HEK293T (cell line): ENCODE measurements at places on chromosomes 4 and X.

DNA sequence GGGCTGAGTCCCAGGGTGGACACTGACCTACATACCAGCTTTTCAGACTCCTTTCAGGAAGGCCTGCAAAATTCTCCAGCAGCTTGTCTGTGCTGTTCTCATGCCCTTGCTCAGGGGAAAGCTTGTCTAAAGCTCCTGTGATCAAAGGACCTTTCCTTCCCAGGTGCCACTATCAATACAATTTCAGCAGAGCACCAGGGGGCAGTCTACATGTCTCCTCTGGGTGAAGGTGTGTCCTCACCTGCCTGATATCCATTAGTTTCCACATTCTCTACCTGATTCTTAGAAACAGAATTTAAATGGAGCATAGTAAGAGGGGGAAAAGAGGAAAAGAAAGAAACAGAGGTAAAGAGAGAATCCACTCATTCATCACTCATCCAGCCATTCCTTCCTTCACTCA, 114.2 kb downstream of the PPARGC1A start:
- no peak for DNase-seq

- DNase-seq: no peak
These were observed 1.9 kb upstream of the AKAP17A start for GRCh38 chrX:1589356-1590130.

- no peak for DNase-seq
These were observed 177.9 kb downstream of the TSPAN5 start for GRCh38 chr4:98480535-98480934.

DNA sequence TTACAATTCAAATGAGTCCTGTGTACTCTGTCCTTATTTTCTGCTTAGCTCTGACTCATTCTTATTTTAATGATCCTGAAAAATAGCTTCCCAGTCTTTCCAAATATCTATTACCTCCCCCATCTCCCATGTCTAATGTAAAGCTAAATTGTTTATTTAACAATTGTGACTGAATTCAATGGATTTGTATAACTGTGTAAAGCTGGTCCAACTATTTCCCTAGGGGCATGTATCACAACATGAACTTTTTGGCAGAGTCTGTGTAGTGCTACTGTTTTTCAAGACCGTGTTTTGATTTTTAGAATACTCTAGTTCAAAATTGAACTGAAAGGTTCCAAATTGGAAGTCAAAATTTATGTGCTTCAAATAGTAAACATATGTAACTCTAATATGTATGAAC, 67.8 kb downstream of the SPCS3 start:
- DNase-seq: no peak

- no peak for DNase-seq
These were observed 9.8 kb upstream of the RTL5 start for GRCh38 chrX:72141372-72142004.

DNA sequence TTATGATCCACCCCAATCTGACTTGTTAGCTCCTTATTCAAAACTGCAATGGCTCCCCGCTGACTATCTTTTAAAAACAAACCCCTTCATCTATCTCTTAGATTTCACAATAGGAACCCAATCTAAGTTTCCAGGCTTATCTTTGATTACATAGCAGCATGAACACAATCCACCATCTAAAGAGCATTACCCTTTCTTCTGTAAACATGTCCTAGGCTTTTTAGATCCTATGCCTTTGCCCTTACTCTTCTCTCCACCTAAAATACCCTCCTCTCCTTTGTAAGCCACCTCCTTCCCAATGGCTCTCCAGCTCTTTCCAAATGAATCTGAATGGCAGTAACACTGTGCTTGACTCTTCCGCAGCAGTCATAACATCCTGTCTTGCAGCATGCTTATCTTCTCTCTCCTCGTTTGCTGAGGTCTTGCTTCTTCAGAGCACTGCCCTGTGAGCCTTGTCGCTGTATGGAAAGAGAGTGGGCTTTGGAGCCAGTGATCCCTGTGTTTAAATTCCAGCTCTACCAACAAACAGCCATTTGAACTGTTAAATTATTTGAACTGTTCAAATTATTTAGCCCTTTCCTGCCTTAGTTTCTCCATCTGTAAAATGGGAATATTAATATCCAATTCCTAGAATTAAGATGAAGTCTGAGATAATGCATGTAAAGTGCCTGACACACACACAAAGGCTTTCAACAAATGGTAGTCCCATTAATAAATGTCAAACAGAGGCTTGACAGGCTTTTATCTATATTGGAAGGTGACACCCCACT, 16.2 kb upstream of the TSPAN5 start:
- no peak for DNase-seq

DNA sequence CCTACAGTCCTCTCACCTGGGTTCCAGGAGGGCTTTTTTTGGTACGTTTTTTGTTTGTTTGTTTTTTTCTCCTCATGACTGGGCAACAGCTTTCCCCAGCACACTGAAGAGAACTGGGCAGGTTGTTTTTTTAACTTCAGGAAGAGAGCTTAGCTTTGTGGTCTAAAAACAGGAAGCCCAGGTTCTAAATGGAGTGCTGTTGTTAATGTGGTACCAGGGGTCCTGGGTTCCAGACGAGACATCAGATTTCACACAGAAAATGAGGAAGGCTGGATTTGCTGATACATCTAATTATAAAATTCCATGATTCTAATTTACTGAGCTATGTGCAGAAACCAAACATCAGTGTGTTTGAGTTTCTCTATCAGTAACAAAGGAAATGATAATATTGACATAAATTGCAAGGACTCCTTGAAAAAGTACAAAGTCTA, 4.2 kb downstream of the MYOZ2 start:
- no peak for DNase-seq

GRCh38 chr4:98310867-98311266, 49.7 kb downstream of the RAP1GDS1 start:
- no peak for DNase-seq

DNA sequence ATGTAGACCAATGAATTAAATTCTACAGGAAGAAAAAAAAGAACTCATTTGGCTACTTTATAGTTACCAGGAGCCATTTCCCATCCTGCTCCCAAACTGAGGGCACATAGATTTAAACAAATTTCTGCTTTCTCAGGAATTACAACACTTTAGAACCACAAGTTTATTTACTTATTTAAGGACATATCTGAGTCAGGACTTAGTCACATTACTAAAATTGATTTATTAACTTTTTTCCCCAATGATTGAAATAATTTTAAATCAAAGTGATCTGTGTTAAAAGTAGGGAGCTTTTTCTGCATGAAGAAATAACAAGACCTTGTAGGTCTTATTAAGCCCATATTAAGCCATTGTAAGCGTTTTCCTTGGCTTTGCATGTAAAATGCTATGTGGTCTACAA, 291.0 kb upstream of the HAND2 start:
- no peak for DNase-seq

- DNase-seq: no peak
These were observed at the start of gene PDCL2 for GRCh38 chr4:55592014-55592413. TSS of gene PDCL2 (minus strand) at chr4:55592245. CDS start at chr4:55592109, 136 bp downstream.

GRCh38 chr4:183816882-183817509, 88.1 kb upstream of the STOX2 start:
- DNase-seq: no peak

GRCh38 chrX:57121162-57121755, at the start of gene SPIN2B:
TSS of gene SPIN2B (minus strand) at chrX:57121548.
- DNase-seq: peak; percentile 80

- no peak for DNase-seq
These were observed 851.4 kb downstream of the TRAM1L1 start for GRCh38 chr4:116233971-116234370.

DNA sequence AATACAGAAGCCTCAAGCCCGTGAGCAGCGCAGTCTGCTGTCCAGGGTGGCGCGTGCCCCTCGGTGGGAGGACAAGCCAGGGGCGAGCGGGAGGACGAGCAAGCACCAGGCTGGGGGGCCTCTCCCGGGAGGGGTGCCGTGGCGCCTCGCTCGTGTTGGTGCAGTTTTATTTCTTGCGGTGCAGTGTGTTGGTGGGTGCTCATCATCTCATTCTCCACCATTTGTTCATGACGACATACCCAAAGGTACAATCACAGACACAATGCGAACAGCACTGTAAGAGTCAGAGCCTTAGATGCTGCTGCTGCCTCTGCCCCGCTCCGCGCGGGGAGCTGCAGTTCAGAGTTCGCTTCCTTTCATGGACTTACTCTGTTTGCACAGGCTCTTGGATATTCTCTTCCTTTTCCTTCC, 30.3 kb downstream of the RGS12 start:
- DNase-seq: no peak

DNA sequence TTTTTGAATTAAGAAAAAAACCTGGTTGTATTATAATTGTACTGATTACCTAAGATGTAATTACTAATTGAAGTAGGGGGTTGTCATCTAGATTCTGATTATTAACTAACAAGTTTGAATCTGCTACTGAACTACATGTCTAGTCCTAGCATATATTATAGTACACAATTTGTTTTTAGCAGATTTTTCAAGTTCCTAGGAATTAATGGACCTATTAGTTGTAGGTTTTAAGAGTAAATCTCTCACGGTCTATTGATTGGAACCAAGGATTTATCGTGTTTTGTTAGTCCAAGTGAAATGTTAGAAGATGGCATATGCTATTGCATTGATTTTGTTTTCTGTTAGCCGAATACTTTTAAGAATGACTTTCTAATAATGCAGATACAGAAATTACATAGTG, 20.8 kb downstream of the PTPN13 start:
- no peak for DNase-seq

DNA sequence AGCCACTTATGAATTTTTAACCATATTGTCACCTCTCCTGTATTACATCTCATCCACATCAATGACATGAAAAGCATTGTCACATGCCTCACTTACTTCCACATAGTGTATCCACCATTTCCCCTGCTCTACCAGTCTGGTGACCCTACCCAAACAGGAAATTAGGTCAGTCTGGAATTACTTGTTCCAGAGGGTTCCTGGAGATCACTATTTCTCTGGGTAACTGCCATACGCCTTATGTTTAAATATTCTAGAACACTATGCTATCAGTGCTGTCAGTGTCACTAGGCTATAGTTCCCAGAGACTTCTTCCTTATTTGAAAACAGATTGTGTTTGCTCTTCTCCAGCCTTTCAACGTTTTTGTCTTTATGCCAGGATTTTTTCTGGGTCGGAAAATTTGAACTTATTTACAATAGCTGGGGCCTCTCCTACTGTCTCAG, 15.0 kb downstream of the SRPX2 start:
- DNase-seq: no peak

GRCh38 chrX:68049466-68049865, 383.8 kb downstream of the OPHN1 start:
- DNase-seq: no peak

GRCh38 chr4:90844241-90844640, 717.0 kb downstream of the CCSER1 start:
- DNase-seq: no peak

DNA sequence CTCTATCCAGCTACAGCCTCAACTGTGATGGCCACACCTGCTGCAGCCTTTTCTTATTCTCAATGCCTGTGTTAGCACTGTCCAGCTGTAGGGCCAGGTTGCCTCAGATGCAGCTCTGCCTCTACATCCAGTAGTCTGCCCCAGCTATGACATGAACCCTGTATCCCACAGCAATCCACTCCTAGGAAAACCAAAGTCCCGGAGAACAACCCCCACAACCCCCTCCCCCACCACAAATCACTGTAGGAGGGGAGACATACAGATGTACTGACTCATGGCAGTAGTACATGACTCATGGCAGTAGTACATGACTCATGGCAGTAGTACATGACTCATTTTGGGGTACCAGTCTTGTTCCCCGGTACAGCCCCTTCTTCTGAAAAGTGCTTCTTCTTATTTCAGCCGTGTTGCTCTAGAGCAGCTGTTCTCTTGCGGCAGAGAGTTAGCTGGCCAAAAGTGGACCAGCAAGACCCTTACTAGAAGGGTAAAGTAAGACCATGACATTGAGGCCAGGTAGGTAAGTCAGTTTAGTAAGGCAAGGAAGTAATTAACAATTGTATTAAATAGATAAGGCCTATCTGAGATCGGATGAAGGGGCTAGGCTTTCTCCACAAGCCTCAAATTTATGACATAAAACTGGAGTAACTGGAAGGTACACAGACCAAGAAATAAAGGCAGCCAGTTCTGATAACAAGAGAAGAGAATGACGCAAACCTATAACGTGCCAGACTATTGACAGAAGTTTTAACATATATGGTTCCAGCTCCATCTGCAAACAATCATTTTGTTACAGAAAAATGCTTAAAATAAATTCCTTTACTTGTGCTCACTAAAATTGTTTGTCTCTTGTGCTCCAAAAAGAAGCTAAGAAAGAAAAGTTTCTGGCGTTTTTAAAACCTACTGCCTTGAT, 221.4 kb downstream of the TACR3 start:
- DNase-seq: no peak

- DNase-seq: no peak
These were observed 65.4 kb downstream of the GPRIN3 start for GRCh38 chr4:89242216-89242615.
